ENCODE measurements at places on chromosomes 2 and 18. TPM values are rescaled to one million over a fixed set of nuclear protein-coding genes. Genes with fewer than 3 reads are reported as not detected.

The EMX1 gene
- not detected for total RNA-seq

The STON1 gene
- total RNA-seq, result 15.0 TPM

The TBC1D8 gene
- 8.8 TPM for total RNA-seq

The FOXD4L1 gene
- total RNA-seq, result 0.52 TPM

The LYPD1 gene
- 17.4 TPM for total RNA-seq

The TEKT4 gene
- total RNA-seq, result not detected

The NCKAP5 gene
- 27.9 TPM for total RNA-seq

The RNF152 gene
- 7.5 TPM for total RNA-seq

The EML6 gene
- 8.1 TPM for total RNA-seq

The GAL3ST2 gene
- total RNA-seq, result not detected

The PFN4 gene
- total RNA-seq, result 1.3 TPM

The SCN3A gene
- total RNA-seq, result 3.7 TPM

The TM4SF20 gene
- total RNA-seq, result not detected

The DSC2 gene
- total RNA-seq, result 10.2 TPM

The TNFAIP6 gene
- 0.75 TPM for total RNA-seq

Data from neural crest cell (in vitro differentiated cells).